ENCODE measurements at places on chromosomes 5 and 9. TPM values are rescaled to one million over a fixed set of nuclear protein-coding genes. Genes with fewer than 3 reads are reported as not detected.

The SLC1A1 gene
- polyA plus RNA-seq = not detected

DNA sequence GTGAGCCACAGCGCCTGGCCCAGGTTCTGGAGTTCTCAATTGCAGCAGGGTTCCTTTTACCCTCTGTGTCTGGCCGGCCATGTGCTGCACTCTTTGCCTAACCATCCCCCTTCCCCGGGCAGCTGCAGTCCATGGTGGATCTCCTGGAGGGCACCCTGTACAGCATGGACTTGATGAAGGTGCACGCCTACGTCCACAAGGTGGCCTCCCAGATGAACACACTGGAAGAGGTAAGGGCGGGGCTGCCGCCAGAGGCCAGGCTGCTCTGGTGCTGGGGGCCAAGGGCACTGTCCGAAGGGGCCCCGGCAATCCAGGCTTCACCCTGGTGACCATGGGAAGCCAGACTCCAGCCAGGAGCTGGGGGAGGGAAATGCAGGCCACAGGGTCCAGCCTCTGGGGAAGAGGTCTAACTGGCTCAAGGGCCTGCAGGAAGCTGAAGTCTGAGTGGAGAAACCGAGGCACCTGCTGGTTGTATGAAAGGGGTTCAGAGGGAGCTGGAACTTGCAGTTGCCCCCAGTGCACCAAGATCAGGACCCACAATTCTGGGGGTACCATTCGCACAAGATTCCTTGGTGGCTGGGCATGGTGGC lies 18.1 kb downstream of the OLFML2A start:
- no peaks in the 10 kb centered on the region for H3K4me1 ChIP-seq
- H3K36me3 ChIP-seq = no peaks in the 10 kb centered on the region
- no peaks in the 10 kb centered on the region for H3K27me3 ChIP-seq
- DNase-seq = no peak

DNA sequence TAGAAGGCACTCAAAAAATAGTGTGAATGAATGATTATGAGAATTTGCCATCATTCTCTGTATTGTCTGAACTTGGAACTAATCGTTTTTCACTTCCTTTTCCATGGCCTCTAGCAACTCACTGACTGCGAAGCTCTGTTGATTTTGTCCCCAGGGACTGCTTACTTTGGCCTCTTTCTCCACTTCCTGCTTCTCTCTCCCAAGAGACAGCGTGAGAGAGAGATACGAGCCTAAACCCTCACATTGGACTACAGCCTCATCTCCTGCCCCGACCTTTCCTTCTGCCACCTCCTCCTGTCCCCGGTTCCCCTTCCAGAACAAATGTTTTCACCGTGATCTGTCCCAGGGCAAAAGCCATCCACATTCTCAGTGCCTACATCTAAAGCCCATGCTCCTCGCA lies 300.8 kb upstream of the PANK3 start:
- no peaks in the 10 kb centered on the region for H3K4me1 ChIP-seq
- no peak overlapping the region for H3K27ac ChIP-seq
- DNase-seq = no peak
- H3K36me3 ChIP-seq = no peaks in the 10 kb centered on the region
- H3K4me3 ChIP-seq = no peak overlapping the region

DNA sequence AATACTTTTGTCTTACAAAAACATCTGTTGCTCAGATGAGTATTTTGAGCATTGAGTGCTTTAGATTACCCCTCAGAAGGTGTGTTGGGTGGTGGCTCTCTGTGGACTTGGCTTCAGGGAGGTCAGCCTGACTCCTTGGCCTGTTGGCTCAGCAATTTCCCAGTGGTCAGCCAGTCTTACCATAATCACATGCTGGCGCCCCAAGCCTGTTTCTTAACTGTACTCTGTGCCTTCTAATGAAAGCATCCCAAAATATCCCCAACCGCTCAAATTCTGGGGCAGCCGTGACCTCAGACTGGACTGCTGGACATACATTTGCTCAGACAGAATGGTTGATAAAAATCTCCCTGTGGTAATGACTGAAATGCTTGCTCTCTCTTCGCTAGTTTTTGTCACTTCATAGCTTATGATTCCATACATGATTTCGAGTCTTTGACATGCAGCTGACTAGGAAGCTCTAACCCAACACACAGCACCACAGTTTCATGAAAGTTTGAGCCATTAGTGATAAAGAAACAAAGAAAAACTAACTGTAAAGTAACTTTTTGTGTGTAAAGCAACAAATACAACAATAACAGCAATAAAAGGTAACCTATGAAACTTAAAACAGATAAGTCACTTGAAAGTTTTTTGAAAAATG lies 562.2 kb upstream of the MEF2C start:
- H3K27ac ChIP-seq = no peak overlapping the region
- no peak for DNase-seq
- no peaks in the 10 kb centered on the region for H3K4me1 ChIP-seq
- H3K27me3 ChIP-seq = no peaks in the 10 kb centered on the region
- no peak overlapping the region for H3K4me3 ChIP-seq

- H3K36me3 ChIP-seq = no peaks in the 10 kb centered on the region
- no peak for DNase-seq
- no peak overlapping the region for H3K27ac ChIP-seq
- no peaks in the 10 kb centered on the region for H3K4me1 ChIP-seq
- H3K27me3 ChIP-seq = no peaks in the 10 kb centered on the region
- H3K4me3 ChIP-seq = no peak overlapping the region
Observed at GRCh38 chr9:32589083-32589723, 16.2 kb upstream of the NDUFB6 start.
